ENCODE measurements at places on chromosomes 12 and 14.

DNA sequence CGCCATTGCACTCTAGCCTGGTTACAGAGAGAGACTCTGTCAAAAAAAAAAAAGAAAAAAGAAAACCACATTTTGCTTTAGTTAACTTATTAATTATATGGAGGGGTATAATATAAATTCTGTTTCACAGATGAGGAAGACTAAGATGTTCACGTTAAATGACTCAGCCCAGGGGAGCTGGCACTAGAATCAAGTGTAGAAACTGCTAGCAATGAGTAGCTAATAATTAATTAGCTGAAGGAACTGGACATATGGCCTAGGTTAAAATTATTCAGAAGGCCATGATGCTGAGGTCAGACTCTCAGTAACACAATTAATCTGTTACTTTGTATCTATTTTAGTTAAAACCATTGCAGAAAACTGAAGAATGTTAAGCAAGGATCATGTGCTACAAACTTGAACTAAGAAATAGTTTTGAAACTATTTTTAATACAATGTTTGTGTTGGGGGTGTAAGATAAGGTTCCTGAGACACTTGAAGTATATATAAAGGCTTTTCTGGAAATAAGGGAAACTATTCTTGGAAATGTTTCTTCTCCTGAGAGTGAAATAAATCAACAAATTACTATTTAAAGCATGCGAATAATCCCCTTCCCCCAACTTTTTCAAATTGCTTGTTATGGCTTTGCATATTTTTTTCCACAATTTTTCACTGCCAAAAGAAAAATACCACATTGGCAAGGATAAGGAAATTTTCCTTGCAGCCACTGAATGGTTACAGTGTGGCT, 589.3 kb downstream of the SOX5 start:
- DNase-seq, result no peak

- DNase-seq, result no peak
These were observed 230.5 kb downstream of the PCNX1 start for GRCh38 chr14:71137536-71138447.

GRCh38 chr14:72128629-72129028, 196.4 kb downstream of the RGS6 start:
- DNase-seq, result no peak

GRCh38 chr14:74824997-74825396, 50.9 kb downstream of the PROX2 start:
- no peak for DNase-seq

- DNase-seq, result no peak
These were observed 85.0 kb downstream of the LGR5 start for GRCh38 chr12:71524626-71525025.

DNA sequence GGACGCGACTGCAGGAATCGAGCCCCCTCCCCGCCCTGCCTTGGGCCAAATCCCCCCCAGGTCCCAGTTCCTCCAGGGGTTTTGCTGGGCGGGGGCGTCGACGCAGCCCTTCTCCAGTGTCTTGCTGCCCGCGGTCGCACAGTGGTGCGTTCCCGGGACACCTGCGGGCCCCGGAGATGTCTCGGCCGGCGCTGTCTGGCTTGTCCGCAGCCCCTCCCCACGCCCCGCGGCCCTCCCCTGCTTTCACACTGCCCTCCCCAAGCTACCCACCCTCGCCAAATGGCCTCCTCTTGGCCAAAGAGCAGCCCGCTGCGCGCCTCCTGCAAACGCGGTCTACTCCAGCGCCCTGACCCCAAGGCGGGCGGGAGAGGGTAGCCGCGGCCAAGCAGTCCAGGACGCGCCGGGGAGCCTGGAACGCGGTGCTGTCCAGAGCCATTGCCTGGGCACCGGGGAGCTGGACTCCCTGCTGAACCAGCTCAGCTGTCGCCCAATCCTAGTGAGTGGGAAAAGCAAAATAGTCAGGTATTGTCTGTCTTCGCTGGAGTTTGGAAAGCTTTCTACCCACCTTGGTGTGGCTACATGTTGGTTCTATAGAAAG, 122.0 kb downstream of the AACS start:
- DNase-seq, result no peak

- no peak for DNase-seq
These were observed 33.6 kb downstream of the SDR9C7 start for GRCh38 chr12:56900583-56900982.

GRCh38 chr14:77375973-77376770, 722 bp downstream of the TMED8 start:
- no peak for DNase-seq

DNA sequence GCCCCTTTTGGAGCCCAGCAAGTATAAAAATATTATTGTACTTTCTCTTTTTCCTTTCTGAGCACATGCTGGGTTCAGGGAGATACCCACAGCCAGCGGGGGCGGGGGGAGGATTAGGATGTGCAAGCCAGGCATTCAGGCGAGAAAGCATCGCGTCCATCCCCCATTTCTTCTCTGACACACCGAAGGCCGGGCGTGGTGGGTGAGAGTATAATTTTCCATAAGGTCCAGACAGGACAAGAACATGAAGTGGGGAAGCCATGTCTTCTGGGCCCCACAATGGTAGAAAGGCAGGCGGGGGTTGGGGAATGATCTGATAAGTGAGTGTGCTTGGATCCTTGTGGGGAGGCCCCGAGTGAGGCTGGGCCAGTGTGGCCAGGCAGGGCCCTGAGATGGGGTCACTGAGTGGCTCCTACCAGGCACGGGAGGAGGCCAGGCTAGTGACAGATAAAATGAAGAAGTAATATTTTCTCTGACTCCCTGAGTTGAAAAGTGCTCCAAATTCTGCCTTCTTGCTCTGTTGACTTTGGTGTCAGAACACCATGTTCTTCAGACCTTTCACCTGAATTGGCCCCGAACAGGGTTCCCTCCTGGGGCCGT, 10.7 kb upstream of the LRTM2 start:
- DNase-seq, result no peak

GRCh38 chr12:116113398-116114130, 163.9 kb downstream of the MED13L start:
- DNase-seq, result no peak

DNA sequence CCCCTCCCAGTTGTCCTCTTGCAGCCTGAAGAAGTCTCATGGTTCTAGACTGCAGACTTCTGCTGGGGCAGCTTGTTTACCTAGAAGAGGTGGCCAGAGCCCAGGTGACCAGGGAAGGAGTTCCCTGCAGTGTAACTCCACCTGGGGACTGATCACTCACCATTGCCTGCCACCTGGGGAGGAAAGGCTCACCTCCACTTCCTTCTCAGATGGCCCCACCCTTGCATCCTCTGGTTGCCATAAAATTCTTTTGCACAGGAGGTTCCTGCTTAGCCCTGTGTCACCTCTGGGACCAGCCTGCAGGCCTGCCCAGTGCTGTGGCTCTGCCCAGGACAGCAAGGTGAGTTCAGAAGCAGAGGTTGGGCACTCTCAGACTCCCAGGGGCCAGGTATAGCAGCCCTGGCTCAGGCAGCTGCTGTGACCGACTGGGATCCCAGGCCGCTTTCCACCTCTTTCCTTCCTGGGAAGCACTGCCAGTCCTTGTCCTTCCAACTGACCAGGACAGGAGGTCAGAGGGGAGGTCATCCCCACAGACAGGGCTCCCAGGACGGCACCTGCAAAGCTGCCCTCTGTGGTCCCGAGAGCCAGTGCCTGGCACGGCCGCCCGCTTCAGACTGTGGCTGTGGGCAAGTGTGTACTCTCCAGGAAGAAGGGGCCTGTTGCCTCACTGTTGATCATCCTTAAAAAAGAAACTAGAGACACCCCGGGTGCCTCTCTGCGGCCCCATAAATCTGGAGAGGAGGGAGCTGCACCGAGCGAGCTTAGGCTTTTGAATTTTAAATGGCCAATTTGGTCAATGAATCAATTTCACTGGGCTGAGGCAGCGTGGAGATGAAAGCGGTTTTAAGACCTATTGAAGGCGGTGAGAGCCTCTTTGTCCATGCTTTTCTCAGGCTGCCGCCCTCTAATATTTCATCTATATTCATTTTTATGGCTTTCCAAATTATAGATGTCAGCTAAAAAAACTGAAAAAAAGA, 79.5 kb upstream of the C14orf180 start:
- DNase-seq, result no peak

DNA sequence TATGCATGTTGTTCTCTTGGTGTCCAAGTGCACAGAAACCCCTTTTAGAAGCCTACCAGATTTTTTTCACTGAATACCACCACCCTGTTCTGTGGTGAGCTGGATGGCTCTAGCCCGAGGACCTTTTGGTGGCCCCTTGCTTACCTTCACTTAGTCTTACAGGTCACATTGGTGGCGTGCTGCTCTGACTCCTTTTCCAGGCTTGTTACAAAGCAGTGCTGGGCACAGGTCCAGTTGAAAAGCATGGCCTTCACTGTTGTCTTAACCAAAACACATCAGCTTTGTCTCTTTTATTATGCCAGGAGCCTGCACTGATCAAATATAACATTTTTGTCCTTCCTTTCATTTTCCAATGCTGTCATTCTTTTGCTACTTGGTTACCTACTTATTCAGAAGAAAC, 43.6 kb upstream of the ARHGAP5 start:
- DNase-seq, result no peak

DNA sequence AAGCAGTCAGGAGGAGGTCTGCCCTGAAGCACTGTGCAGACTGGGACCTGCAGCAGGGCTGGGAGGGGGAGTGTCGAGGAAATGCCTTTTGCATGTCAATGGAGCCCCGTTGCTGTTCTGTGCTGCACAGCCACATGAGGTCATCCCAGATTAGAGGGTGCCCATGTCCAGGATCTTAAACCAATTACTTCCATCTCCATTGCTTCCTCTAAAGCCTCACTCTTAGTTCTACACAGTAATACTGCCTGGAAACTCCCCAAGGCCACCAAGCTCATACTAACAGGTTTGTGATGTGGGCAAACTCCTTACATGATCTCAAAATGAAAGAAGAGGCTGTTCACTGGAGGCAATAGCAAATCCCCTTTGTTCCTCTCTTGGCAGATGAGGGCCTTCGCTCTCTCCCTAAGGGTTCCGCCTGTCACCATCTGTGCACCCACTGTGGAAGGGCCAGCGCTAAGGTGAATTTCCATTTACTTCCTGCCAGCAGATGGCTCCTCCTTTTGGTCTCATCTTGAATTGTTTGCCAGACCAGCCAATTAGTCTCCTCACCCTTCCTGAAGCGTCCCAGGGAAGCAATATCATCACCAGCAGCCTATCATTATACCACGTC, 35.4 kb upstream of the LTA4H start:
- no peak for DNase-seq

GRCh38 chr12:51403681-51404136, 12.5 kb upstream of the GALNT6 start:
- DNase-seq, result no peak

GRCh38 chr12:121530600-121531355, 50.0 kb downstream of the KDM2B start:
- no peak for DNase-seq

- no peak for DNase-seq
These were observed 38.7 kb downstream of the PRICKLE1 start for GRCh38 chr12:42550800-42551199.

GRCh38 chr12:90323217-90323616, 614.6 kb upstream of the ATP2B1 start:
- no peak for DNase-seq

DNA sequence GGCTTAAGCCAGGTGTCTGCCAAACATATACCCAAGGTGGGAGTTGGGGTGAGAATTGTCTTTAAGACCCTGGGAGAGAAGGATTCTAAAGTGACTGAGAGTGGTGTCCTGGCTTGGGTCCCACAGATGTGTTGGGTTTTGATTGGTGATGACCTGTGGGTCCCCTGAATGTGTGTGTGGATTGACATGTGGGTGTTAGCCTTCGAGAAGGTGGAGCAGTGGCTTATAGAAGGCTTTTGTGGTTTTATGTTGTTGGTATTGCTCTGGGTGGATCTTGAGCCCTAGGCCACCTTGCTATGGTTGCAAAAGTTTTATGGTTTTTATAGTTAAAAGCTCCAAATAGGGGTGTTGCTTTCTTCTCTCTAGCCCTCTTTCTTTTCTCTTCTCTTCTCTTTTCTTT, 29.7 kb downstream of the PLEKHG3 start:
- no peak for DNase-seq

GRCh38 chr12:102372087-102372486, 108.3 kb downstream of the IGF1 start:
- DNase-seq, result no peak

GRCh38 chr12:31849090-31849687, 110.0 kb upstream of the RESF1 start:
- DNase-seq, result no peak

- DNase-seq, result no peak
These were observed 55.4 kb downstream of the TMEM260 start for GRCh38 chr14:56635041-56635440.

DNA sequence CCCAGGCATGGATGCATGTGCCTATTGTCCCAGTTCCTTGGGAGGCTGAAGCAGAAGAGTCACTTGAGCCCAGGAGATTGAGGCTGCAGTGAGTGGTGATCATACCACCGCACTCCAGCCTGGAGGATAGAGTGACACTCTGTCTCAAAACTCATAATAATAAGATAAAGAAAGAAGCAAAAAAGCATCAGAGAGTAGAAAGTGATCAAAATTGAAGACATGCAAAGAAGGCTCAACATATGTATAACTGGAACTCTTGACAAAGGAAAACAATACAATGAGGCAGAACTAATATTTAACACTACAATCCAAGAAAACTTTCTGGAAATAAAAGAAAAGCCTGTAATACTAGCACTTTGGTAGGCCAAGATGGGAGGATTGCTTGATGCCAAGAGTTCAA, 48.3 kb upstream of the COCH start:
- no peak for DNase-seq

DNA sequence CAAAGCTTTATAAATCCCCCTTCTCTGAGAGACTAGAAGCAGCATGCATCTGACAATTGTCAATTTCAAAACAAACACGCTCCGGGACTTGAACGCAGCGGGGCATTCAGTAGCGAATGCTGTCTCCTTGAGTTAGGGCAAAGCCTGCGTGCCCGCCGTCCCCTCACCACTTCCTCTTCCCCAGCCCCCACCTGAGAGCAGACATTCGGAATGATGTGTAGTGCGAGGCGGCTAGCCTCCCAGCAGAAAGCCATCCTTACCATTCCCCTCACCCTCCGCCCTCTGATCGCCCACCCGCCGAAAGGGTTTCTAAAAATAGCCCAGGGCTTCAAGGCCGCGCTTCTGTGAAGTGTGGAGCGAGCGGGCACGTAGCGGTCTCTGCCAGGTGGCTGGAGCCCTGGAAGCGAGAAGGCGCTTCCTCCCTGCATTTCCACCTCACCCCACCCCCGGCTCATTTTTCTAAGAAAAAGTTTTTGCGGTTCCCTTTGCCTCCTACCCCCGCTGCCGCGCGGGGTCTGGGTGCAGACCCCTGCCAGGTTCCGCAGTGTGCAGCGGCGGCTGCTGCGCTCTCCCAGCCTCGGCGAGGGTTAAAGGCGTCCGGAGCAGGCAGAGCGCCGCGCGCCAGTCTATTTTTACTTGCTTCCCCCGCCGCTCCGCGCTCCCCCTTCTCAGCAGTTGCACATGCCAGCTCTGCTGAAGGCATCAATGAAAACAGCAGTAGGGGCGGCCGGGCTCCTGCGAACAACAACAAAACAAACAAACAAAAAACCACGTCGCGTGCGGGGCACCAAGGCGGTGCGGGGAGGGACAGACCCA, 2.2 kb downstream of the PRMT8 start:
- no peak for DNase-seq

GRCh38 chr12:92074889-92075288, 70.8 kb downstream of the BTG1 start:
- no peak for DNase-seq
